HTR-8/SVneo (cell line): ENCODE measurements at places on chromosomes 5 and 9.

GRCh38 chr9:101372327-101373118 is 12.3 kb downstream of the BAAT start:
- no peak for DNase-seq

DNA sequence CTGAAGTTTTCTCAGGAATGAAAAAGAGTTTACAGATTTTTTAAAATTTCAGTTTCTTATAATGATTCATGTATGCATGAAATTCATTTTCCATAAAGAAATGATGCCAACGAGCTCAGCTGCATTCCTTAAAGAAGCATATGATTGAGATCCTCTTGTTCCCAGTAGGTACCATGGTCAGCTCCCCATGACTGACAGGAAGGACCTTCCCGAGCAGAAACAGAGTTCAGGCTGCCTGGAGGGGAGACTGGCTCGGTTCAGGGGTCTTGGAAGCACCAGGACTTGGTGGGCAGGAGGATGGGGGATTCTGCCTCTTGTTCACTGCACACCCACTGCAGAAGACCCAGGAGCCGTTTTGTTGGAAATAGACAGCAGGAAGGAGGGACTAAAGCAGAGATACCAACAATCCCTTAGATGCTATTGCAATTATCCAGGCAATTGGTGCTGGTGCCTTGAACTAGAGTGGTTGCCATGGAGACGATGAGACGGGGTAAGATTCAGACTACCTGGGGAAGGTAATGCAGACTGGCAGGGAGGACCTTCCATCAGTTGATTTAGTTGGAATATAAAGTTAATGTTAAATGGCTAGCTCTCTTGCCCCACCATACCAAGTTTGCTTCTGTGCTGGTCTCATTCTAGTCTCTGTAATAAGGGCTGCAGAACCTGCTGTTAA is 447.8 kb downstream of the MTRR start:
- DNase-seq, result no peak

- no peak for DNase-seq
Observed at GRCh38 chr9:96085491-96086143, 210.1 kb downstream of the ERCC6L2 start.

GRCh38 chr9:4865681-4866080 is 72.9 kb downstream of the RCL1 start:
- no peak for DNase-seq

- no peak for DNase-seq
Observed at GRCh38 chr5:88374391-88374790, 105.7 kb upstream of the TMEM161B start.

DNA sequence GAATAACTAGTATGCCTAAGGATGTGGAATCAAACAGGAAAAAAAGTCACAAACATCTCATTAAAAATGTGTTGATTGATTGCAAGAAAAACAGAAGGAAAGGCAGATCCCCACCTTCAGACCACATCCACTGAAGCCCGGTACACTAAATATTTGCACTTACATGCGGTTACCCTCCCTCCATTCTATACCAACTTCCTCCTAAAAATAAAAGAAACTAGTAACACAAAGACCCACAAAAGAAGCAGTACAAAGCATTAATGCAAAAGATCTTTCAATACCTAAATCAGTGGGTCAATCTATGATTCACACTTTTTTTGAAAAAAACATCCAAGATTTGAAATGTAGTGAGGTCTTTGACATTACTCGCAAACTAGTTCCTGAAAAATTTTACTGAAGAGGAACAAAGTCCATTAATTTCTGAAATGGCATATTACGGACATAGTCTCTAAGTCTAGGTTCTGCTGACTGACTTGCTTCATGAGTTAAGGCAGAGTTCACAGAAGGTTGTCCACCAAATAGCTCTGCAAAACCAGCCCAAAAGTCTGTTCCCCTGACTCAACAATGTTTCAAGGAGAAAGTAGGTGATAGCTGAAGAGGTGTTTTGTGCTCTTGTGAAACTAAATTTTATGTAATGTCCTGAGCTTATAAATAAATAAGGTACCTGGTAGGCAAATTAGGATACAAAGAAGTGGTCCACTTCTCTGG is 100.7 kb downstream of the PAM start:
- no peak for DNase-seq

DNA sequence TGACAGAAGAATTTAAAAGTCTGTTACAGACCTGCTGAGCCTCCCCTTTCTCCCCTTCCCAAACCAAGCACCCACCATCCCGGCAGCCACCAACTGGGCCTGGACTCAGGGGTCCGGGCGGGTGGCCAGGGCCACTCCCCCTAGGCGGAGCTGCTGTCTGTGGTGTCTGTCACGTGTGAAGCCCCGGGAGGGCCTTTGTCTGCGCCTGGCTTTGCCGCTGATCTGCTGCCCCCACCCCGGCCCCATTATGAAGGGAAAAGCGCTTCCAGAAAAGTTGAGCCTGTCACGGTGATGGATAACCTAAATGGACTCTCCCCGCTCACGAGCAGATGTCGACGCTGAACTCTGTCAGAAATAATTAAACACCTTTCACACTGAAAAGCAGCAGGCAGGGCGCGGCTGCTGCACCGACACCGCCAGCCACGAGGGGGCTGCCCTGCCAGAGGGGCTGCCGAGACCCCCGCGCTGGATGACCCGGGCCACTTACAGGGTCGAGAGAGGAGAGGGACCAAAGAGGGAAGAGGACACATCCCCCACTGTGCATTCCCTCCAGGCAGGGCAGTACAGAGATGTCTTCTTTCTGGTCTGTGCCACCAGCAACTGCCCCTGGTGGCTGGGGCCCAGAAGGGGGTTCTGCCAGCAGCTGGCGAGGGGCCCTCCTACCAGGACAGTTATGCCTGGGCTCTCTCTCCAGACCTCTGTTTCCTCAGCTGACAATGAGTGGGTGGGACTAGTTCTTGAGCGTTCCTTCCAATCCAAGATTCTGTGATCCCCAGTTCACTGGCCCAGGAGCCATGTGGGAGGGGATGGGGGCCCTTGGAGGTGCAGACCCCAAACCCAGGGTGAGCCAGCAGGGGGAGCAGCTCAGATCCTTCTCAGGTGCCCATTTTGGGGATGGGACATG is 36.0 kb upstream of the BARHL1 start:
- DNase-seq, result no peak

DNA sequence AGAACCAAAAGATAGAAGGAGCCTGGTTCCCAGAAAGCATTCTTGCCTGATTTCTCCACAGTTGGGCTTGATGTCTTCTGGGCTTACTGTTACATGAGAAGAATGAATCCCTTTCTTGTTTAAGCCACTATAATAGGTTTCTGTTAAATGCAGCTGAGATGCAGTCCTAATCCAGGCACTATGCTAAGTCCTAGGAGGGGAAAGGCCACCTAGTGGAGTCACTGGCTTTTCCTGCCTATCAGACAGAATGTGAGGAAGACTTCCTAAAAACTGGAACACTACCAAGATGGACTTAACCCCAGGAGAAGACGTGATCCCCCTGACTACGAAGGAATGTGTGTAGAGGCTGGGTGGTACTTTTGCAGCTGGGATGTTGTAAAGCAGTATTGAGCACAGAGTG is 34.3 kb upstream of the FSD1L start:
- DNase-seq, result peak; percentile 35
